Activated CD4-positive, alpha-beta T cell treated with anti-CD3 and anti-CD28 coated beads, Interleukin-2, amount 50 U/mL, for 24 hours (primary cell): ENCODE measurements at places on chromosomes 16 and 17.

DNA sequence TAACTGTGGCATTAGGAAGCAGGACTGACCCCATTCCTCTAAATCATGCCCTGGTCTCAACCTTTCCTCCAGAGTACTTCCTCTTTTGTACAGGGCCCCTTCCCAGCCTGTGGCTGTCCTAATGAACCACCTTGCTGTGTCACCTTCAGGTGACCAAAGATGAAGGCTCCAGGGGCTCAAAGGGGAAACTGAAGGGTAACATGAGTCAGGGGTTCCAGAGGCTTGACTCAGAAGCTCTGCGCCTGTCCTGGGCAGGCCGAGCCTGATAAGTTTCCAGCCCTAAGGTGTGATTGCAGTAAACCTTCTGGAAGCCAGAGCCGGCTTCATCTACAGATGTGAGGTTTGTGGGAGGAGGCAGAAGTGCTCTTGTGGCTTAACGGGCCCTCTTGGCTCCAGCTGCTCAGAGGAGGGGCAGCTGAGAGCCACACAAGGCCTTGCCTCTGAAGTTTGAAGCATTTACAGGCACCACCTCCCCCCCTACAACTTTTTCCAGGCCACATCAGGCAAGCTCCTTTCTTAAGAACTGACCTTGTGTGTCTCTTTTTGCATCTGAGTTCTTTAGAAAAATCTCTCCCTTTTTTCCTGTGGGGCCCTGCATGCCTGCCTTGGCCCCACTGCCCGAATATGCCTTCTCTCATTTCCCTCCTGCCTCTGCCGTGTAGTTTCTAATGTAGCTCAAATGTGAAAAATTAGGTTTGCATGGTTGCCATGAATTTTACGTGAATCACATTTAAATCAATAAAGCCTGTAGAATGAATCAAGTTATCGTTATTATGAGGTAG lies 149.9 kb downstream of the CLEC16A start:
- DNase-seq, result peak; percentile 70

- DNase-seq, result no peak
These were observed 112.7 kb upstream of the CREBBP start for GRCh38 chr16:3993052-3993785.

- DNase-seq, result no peak
These were observed 806 bp downstream of the IFT140 start for GRCh38 chr16:1610899-1611632.

DNA sequence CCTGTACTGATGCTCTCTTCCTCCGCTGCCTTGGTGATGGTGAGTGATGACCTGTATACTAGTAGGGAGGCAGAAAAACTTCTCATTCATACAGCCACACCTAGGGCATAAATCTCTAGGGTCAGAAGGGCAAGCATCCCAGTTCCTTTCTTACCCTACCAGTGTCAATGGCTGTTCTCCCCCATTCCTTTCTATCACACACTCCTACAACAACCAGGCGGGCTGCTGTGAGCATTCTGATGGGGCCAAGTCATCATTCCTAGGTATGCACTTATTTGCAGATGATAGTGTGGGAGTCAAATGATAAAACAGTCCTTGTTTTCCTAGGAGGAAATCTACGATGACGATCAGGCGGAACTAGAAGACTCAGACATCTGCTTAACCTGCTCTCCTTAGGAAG lies 14.0 kb upstream of the SLC6A4 start:
- no peak for DNase-seq

GRCh38 chr17:43962479-43962878 lies 8.7 kb upstream of the PYY start:
- DNase-seq, result no peak
